ENCODE measurements at places on chromosomes 12 and 14. TPM values are rescaled to one million over a fixed set of nuclear protein-coding genes. Genes with fewer than 3 reads are reported as not detected.

LTBP2 gene
- 71.0 TPM for total RNA-seq

KLHDC1 gene
- total RNA-seq, result 4.0 TPM

SALL2 gene
- total RNA-seq, result 1.7 TPM

RPGRIP1 gene
- total RNA-seq, result not detected

PLEKHG7 gene
- total RNA-seq, result not detected

BBOF1 gene
- 9.8 TPM for total RNA-seq

ALG10 gene
- total RNA-seq, result 6.1 TPM

TBX3 gene
- total RNA-seq, result 22.0 TPM

KRT78 gene
- total RNA-seq, result not detected

RILPL1 gene
- 5.0 TPM for total RNA-seq

RASSF9 gene
- 0.85 TPM for total RNA-seq

NRL gene
- 0.28 TPM for total RNA-seq

FBXW8 gene
- 14.9 TPM for total RNA-seq

CYP46A1 gene
- total RNA-seq, result under 0.01 TPM

CCDC38 gene
- not detected for total RNA-seq

AMN1 gene
- total RNA-seq, result 7.5 TPM

B4GALNT1 gene
- 0.55 TPM for total RNA-seq

IAPP gene
- not detected for total RNA-seq

PIWIL1 gene
- total RNA-seq, result not detected

NUP37 gene
- total RNA-seq, result 43.2 TPM

RGS6 gene
- total RNA-seq, result not detected

TAPBPL gene
- 8.5 TPM for total RNA-seq

RNF212B gene
- not detected for total RNA-seq

EFS gene
- 3.1 TPM for total RNA-seq

GPR68 gene
- total RNA-seq, result 13.3 TPM

DDX23 gene
- total RNA-seq, result 91.2 TPM

C12orf42 gene
- not detected for total RNA-seq

GYS2 gene
- not detected for total RNA-seq

NUAK1 gene
- total RNA-seq, result 25.8 TPM

ISM2 gene
- 0.14 TPM for total RNA-seq

TAS2R9 gene
- total RNA-seq, result not detected

ASCL1 gene
- not detected for total RNA-seq

RASAL1 gene
- not detected for total RNA-seq

NEUROD4 gene
- total RNA-seq, result not detected

VRTN gene
- total RNA-seq, result not detected

OR6C2 gene
- total RNA-seq, result not detected

TROAP gene
- 3.7 TPM for total RNA-seq

KLRF1 gene
- total RNA-seq, result 0.18 TPM

EML5 gene
- under 0.01 TPM for total RNA-seq

HNRNPC gene
- total RNA-seq, result 738 TPM

RDH12 gene
- not detected for total RNA-seq

SNW1 gene
- 41.7 TPM for total RNA-seq

GNG2 gene
- 16.8 TPM for total RNA-seq

FOXA1 gene
- total RNA-seq, result not detected

LRRIQ1 gene
- 0.14 TPM for total RNA-seq

GLT8D2 gene
- total RNA-seq, result 75.8 TPM

ZNF891 gene
- total RNA-seq, result 0.92 TPM

BCL2L14 gene
- not detected for total RNA-seq

RIN3 gene
- 4.7 TPM for total RNA-seq

GRIN2B gene
- total RNA-seq, result 0.14 TPM
